ENCODE measurements at places on chromosomes 5 and 9.

- no peak for DNase-seq
These were observed 145.5 kb downstream of the ERCC6L2 start for GRCh38 chr9:96020792-96021550.

GRCh38 chr5:150434464-150434863 is 15.1 kb downstream of the RPS14 start:
- peak; percentile 33 for DNase-seq

GRCh38 chr5:170601619-170602018 is 97.8 kb downstream of the KCNIP1 start:
- DNase-seq = no peak

- DNase-seq = no peak
These were observed 123.1 kb downstream of the TLE4 start for GRCh38 chr9:79694676-79695400.

Data from RKO (cell line).